ENCODE measurements at places on chromosomes 12 and 14.
A peak's percentile ranks its signal among the peaks of the same experiment; 100 is the strongest.

- peak; percentile 70 for DNase-seq
Measured at GRCh38 chr12:6632026-6632983, 3.5 kb downstream of the LPAR5 start.

DNA sequence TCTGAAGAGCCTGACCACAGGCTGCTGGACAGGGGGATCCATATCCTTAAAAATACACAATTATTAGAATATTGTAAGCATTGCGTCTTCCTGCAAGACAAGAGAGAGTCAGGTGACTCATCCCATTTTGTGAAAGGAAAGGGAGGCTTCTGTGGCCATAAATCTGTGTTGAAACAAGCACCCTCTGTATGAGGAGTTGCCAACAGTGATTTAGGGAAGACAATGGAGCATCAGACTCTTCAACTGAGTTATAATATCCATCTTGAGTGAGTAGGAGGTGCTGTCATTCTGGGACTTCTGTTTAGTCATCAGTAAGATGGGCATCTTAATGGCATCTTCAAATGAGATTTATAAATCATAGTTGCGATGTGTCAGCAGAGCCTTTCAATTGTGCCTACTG, 554.5 kb downstream of the AACS start:
- DNase-seq: no peak

- no peak for DNase-seq
Measured at GRCh38 chr14:28653521-28653920, 113.1 kb upstream of the FOXG1 start.

DNA sequence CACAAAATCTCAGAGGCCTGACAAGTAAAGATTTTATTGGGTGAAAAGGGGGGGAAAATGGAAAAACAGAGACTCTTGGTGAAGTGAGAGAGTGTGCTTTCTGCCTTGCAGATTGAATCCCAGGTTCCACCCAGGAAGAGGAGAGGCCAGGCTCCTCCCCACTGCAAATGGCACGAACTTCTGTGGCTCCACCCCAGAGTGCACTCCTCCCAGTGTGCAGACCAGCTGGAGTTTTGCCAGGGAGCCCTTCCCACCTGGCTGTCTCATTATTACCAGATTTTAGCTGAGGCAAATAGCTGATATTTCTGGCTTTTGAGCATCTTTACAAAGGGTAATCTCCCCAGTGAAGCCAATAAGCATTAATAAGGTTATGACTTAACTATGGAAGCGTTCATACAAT, 51.9 kb downstream of the TESPA1 start:
- DNase-seq: no peak

DNA sequence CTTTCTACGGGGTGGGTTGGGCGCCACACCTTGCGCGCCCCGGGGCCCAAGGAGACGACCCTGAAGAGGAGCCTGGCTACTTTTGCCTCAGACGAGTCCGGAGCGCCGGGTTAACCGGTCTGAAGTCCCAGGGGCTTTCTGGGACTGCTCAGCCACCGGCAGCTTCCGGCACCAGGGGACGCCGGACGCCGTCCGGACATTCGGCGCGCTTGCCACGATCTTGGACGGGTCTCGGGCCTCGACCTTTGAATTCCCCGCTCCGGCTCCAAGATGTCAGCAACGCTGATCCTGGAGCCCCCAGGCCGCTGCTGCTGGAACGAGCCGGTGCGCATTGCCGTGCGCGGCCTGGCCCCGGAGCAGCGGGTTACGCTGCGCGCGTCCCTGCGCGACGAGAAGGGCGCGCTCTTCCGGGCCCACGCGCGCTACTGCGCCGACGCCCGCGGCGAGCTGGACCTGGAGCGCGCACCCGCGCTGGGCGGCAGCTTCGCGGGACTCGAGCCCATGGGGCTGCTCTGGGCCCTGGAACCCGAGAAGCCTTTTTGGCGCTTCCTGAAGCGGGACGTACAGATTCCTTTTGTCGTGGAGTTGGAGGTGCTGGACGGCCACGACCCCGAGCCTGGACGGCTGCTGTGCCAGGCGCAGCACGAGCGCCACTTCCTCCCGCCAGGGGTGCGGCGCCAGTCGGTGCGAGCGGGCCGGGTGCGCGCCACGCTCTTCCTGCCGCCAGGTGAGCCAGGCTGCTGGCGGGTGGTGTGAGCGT, at the start of gene ACOT4:
Gene ACOT4, plus strand, starts transcription at position 184 of the 760 bp plus-strand sequence. Its CDS starts 87 bp downstream, at position 271.
- DNase-seq: peak; percentile 21

- no peak for DNase-seq
Measured at GRCh38 chr12:52280796-52281560, 6.5 kb downstream of the KRT86 start.

- no peak for DNase-seq
Measured at GRCh38 chr14:97025722-97026121, 228.5 kb downstream of the VRK1 start.

DNA sequence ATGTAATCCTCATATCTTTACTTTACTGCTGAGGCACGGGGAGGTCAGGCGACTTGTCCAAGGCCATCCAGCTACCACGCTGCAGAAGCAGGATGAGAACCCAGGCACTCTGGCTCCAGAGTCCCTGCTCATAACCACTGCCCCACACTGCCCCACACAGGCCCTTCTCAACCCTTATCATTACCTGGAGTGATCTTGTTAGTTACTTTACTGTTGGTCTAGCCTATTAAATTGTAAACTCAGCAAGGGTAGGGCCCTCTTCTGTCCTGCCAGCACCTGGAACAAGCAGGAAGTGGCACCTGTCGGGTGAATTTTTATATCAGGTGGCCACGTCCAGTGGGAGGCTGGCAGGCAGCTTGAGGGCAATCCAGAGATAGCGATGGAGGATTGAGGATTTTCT, 12.2 kb downstream of the FAIM2 start:
- DNase-seq: no peak

- no peak for DNase-seq
Measured at GRCh38 chr12:49022558-49023178, 4.1 kb upstream of the PRKAG1 start.

GRCh38 chr14:70655110-70655826, 13.6 kb downstream of the TTC9 start:
- DNase-seq: peak; percentile 79

DNA sequence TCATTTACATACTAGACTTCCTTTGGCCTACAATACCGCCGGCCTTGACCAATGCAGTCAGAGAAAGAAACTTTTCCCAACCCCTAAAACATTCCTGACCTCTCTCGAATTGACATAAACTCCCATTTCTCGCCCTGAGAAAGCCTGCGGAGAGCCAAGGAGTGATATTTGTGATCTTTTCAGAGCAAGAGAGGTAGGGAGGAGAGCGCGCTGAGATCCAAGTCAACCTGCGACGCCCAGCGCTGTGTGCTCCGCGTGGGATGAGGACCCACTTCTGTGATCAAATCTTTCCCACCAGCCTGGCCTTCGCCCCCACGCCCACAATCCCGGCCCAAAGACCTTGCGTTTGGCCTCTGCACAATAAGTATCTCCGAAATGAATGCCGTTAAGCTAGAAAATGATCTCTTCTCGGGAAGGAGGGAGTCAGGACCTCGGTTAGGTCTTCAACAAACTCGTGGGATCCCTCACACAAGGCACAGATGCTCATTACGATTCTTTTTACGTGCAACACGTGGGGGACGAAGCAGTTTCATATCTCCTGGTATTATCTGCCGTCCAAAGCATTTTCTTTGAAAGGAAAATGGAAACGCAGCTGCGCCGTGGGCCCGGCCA, 6.3 kb upstream of the NPAS3 start:
- no peak for DNase-seq

GRCh38 chr12:41983856-41984255, 160.8 kb downstream of the GXYLT1 start:
- DNase-seq: no peak

DNA sequence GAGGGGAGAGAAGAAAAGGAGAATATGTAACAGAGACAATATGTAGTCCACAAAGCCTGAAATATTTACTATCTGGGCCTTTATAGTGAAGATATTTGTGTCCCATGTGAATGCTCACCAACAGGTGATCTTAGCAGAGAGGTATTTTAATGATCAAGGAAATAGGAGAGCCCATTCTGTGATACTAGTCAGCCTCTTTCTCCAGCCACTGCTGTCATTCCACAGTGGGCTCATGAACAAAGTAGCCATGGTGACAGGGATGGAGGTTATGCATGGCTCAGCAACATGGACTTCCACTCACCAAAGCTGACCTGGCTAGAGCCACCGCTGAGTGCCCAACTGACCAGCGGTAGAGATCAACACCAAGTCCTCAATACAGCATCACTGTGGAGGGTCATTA, 58.2 kb downstream of the OSBPL8 start:
- DNase-seq: no peak

- no peak for DNase-seq
Measured at GRCh38 chr14:99870617-99871016, 77.4 kb downstream of the EML1 start.

GRCh38 chr12:49796606-49797448, 31.4 kb downstream of the NCKAP5L start:
- DNase-seq: no peak

DNA sequence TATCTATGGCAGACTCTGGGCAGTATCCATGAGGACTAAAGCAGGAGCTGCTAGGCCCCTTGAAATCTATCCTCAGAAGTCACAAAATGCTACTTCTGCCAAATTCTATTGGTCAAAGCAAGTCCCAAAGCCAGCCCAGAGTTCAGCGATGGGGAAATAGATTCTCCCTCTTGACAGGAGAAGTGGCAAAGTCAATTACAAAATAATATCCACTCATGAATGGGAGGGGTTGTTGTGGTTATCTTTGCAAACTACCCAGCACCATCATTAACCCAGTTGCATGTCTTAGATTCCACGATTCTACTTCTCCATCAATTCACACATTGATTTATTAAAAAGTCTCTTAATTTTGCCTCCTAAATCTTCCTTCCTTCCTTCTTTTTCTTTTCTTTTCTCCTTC, 30.7 kb upstream of the STXBP6 start:
- no peak for DNase-seq

DNA sequence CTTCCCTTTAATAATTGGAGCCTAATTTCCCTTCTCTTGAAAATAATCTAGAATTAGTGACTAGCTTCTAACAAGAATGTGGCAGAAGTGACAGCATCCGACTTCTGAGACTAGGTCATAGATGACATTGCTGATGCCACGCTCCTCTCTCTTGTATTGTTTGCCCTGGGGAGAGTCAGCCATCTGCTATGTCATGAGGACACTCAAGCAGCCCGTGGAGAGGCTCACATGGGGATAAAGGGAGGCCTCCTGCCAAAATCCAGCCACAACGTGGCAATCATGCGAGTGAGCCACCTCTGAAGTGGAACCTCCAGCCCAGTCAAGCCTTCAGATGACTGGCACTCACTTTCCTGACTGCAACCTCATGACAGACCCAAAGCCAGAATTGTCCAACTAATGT, 54.2 kb upstream of the LRRK2 start:
- no peak for DNase-seq

DNA sequence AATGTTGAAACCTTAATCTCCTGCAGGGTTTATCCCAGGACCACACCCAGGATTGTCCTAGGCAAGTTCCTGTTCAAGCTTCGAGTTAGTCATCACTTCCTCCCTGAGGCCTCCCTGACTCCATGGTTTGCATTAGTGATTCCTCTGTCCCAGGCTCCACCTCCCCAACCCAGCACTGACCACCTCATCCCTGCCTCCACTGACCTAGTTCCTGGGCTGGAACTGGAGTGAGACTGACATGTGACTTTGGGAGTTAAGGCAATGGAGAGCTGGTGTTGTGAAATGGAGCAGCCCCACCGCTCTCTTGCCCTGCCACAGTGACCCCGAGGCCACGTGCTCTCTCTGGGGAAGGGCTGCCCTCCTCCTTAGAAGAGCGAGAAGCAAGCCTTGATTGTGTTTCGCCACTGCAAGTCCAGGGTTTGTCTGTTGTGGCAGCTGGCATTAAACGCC, 15.8 kb upstream of the DTX1 start:
- no peak for DNase-seq

GRCh38 chr14:22391908-22392565, 197.0 kb downstream of the DAD1 start:
- DNase-seq: no peak

DNA sequence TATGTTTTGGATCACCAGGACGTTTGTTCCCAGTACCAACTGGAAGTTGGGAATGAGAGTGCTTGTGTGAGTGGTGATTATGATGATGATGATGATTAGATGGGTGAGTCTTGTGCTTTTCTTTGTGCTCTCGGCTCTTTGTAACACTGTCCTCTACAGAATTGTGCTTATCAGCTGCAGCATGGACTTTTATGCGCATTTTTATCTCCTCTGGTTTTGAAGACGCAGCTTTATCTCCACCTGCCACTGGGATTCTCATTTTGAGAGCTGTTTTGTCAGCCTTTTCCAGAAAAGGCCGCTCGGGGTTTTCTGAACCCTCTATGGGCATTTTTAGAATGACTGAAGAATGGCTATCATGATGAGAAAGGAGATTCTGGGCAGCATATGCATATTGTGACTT, 11.5 kb upstream of the KANSL2 start:
- DNase-seq: no peak

- no peak for DNase-seq
Measured at GRCh38 chr12:118334939-118335567, 37.7 kb downstream of the TAOK3 start.

DNA sequence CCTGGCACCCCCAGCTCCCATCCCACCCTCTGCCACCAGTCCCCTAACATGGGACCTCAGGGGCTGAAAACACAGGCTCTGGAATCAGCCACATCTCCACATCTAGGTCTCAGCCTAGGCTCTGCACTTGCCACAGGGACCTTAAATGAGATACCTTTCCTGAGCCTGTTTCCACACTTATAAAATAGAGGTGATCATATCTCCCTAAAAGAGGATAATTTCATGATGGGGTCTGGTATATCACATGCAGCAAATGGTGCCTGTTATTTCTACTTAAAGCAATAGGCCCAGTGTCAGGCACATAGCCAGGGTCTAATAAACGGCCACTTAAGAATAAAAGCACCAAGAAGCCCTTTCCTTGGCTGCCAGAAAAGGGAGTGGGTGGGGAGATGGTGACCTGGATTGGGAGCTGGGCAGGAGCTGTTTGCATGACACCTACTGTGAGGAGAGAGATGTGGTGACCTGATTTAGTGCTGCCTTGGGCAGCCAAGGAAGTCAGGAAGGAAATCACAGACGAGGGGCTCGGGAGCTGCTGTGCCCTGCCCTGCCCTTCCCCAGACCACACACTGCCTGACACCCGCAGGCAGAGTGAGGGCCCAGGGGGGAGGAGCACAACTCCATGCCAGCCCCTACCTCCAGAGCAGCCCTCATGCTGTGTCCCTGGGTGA, 71.2 kb downstream of the IRF2BPL start:
- DNase-seq: no peak

- DNase-seq: no peak
Measured at GRCh38 chr14:103483600-103483999, 39.0 kb downstream of the CKB start.

DNA sequence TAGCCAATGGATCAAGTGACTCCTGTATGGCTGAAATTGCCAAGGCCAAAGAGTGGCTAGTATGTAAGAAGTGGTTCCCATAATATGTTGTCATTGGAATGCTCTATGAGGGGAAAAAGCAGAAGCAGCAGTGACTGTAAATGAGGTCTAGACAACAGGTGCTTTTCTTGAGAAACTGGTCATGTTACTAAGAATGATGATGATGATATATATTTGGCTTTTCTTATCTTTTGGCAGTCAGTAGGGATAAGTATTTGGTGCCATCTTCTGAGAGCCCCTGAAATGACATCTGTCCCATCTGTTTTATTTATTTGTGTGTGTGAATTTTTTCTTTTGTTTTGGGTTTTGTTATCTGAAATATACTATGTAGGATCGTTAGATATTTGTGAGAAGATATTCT, 141.7 kb downstream of the SYT1 start:
- no peak for DNase-seq
